Posterior cingulate gyrus (tissue), 11 donors: ENCODE measurements at places on chromosomes 3 and 15.

DNA sequence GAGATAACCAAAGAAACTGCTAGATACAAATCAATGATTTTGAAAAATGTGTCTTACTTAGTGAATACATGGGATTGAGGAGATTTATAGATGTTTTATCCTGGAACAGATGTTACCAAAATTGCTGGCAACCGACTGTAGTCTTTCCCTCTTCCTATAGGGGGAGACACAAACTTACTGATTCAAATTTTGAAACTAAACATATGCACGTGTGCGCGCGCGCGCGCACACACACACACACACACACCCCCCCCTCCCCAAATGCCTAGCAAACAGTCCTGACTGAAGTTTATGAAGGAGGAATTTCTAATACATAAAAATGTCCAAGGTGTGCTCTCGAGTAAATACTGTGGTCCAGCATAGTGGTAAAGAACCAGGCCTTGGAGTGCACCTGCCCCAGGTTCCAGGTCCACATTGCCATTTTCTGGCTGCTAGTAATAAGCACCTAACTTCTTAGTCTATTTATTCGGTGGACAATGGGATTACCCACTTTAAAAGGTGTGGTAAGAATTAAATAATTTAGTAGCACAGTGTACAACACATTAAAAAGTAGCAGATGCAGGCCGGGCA is 18.5 kb upstream of the C3orf62 start:
- no peak for DNase-seq

GRCh38 chr15:99472416-99473145 is 93.2 kb upstream of the MEF2A start:
- no peak for DNase-seq

GRCh38 chr15:92105611-92106010 is 252.1 kb downstream of the SLCO3A1 start:
- no peak for DNase-seq

DNA sequence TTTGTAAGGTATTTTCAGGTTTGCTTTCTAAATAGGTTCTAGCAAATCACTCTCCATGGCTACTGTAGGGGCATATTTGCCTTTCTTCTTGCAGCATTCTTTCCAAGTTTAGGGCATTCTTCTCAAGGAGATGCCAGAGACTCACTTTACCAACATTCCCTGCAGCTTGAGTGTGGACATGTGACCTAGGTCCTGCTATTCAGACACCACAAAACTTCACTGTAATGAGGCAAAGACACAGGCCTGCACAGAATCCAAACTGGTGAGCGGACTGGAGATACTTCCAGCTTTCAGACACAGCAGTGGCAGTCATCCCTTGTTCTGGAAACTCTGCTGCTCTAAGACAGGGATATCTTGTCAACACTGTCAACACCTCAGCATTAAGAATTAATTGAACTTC is 146.4 kb upstream of the PFN2 start:
- no peak for DNase-seq

DNA sequence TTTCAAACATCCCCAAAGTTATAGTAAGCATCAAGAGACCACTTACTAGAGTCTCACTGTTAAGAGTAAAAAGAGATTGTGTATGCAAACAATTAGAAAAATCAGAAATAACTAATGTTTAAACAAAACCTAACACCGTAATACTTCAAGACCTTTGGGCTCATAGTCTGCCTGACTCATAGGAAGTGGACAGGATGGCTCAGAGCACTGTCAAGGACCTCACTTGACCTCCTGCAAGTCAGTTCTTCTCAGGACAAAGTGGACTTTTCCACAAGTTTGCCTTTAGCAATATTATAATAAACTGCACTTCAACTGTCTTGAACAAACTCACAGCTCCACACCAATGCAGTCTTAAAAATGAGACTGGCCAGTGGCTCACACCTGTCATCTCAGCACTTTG is 34.8 kb downstream of the IL12A start:
- DNase-seq = no peak

DNA sequence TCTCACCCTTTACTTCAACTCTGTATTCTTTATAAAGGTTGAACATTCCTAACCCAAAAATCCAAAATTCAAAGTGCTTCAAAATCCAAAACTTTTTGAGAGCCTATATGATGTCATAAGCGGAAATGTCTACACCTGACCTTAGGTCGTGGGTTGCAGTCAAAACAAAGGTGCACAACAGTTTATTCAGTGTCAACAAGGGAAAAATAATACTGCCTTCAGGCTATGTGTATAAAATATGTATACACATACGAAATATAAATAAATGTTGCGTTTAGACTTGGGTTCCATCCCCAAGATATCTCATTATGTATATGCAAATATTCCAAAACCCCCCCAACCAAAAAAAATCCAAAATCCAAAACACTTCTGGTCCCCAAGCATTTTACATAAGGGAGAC is 90.9 kb downstream of the STAG1 start:
- no peak for DNase-seq

DNA sequence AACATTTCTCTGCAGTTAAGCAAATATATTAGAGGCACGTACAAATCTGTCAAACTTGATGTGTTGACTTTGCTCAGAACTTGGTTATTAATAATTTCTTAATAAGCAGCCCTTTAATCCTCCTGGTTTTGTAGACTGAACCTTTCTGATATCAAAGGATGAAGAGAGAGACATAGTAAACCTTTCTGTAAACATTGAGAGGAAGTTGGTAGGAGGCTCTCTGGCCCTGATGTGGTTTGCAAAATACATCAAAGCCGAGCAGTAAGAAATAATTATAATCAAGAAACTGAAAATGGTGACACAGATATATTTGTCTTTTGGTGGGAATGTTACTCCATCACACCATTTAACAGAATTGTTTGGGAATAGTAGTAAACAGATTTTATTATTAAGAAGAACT is 111.9 kb downstream of the OXSM start:
- no peak for DNase-seq

- DNase-seq = no peak
Observed at GRCh38 chr15:82903511-82903910, 49.0 kb downstream of the HOMER2 start.
